ENCODE measurements at places on chromosomes 11 and 22. TPM values are rescaled to one million over a fixed set of nuclear protein-coding genes. Genes with fewer than 3 reads are reported as not detected.

The GLYAT gene
- not detected for total RNA-seq

The ADAMTS15 gene
- under 0.01 TPM for total RNA-seq

The JOSD1 gene
- total RNA-seq, result 85.1 TPM

- DNase-seq, result no peak
These were observed 92.9 kb upstream of the USP47 start for GRCh38 chr11:11748706-11749365.

- DNase-seq, result no peak
These were observed 11.0 kb downstream of the DDB2 start for GRCh38 chr11:47225552-47226400.

GRCh38 chr11:134469627-134470026, 57.6 kb upstream of the B3GAT1 start:
- DNase-seq, result no peak
